ENCODE measurements at places on chromosomes 12 and 14.

- DNase-seq, result no peak
Observed at GRCh38 chr14:91366749-91367148, 50.9 kb downstream of the CCDC88C start.

- no peak for DNase-seq
Observed at GRCh38 chr12:13154027-13154538, 42.4 kb upstream of the EMP1 start.

- no peak for DNase-seq
Observed at GRCh38 chr14:50763382-50764007, 67.5 kb downstream of the NIN start.

DNA sequence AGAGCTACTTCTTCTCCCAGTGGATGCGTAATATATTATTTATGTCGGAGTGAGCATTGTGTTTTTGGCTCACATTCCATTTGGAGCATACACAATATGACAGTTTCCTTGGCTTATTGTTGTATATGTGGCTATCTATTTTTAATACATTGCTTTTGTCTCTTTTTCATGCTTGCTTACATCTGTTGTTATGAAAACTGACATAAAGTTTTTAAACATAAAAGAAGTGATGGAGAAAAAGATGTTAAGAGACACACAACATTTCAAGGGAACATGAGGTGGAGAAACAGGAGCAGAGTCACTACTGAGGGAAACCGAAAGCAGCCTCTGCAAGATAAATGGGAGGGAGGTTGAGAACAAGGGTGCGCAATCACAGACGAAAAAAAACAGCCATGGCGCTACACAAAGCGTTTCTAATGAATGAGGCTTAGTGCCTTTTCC is 228.4 kb upstream of the NPAS3 start:
- no peak for DNase-seq

GRCh38 chr14:79809849-79810612 is 401.3 kb downstream of the DIO2 start:
- DNase-seq, result peak; percentile 25

DNA sequence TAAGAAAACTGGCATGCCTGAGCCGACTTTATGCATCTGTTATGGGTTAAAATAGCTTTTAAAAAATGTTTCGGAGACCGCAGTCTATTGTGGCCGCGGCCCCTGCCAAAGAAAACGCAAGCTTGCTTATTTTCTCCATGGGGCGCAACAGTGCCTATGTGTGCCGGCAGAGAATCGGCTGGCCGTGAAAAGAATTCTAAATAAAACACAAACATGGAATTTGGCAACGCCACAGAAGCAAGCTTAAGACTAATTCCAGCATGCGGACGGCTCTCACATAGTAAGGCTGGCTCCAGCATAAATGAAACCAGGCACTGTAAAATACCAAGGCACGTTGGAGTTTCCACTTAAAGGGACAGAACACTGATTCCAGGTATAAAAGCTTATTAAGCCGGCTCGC is 56.7 kb downstream of the BCL11B start:
- DNase-seq, result no peak

DNA sequence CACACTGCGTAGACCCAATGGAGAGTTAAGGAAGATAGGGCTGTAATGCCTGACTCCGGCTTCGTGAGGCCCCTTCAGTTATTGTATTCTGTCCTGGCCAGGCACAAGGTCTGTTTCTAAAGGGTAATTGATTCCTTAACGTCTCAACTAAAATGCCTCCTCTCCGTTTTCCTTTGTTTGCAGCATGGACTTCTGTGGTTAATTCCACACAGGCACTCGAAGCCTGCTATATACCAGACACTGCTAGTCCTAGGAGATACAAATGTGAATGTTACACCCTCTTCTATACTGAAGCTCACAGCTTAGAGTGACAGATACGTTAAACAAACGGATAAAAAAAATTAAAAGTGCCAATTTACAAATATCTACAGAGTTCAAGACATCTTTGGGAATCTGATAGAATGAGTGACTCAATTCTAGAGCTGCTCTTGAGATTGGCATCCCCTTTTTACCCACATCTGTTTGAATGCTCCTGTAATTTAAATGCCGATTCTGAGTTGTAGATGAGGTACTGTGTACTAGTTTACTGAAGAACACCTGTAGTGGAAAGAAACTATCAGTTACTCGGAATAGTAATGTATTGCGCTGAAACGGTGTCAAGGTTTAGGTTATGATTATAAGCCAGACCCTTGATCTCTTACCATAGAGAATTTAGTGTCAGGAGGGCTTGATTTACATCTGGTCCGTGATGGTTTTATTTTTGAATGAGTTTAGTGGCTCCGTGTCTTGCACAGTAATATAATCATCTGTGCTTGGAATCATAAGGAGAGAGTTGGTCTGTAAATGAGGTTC is 784 bp downstream of the PSMA6 start:
- DNase-seq, result no peak

DNA sequence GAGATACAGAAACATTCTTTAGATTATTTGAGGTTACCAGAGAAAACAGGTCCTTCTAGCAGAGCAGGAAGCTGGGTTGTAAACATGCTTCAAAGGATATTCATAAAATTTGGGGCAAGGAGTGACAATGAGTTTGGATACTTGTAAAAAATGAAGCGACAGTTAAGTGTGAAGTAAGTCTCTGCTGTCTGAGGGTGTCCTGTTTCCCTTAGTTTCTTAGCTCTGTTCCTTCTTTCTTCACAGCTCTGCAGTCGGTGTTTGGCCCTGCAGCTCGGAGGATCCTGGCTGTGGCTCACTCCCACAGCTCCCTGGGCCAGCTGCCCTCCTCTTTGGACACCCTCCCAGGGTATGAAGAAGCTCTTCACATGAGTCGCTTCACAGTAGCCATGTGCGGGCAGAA is 10.8 kb downstream of the TMEM52B start:
- no peak for DNase-seq

DNA sequence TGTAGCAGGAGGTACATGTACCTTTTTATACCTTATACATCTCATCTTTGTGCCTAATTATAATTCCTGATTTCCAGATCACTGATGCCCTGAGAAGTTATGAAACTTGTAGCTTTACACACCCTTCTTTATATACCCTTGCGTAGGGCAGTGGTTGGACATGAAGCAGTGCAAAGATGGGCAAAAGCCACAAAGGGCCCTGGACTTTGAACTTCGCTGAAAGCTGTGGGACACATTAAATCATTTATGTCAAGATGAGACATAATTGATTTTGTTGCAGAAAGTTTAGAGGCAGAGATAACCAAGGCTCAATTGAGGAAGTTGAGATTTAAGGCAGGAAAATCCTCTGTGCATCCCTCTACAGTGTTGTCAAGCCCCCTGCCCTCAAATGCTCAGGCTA is 170.0 kb downstream of the SLC2A13 start:
- DNase-seq, result no peak

DNA sequence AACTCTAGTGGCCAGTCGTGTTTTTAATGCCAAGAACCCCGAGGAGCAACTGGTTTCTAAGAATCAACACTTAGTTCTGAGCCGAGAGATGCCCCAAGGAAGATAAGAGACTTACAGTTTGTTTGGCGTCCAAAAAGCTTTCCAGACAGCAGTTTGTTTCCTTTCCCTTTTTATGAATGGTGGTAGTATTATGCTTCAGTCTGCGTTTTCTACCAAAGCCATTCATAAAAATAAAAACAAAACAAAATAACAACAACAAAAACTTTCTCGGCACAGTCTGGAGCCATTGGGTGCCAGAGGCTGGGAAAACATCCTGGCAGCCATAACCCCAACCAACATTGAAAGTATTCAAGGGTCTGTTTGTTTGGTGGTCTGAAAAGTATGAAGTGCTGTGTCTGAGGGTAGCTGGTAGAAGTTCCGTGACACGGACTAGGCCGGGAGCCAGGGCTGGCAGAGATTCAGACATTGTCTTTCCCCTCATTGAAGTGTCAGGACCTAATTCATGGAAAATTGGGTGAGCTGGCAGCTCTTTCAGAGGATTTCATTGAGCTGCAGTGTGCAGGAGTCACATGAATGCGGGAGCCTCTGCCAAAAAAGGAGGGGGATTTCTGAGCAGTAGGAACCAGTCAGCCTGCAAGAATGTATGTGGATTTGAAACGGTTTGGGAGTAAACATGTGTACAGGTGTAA is 124.2 kb downstream of the HMGA2 start:
- no peak for DNase-seq

GRCh38 chr14:35534873-35535482 is 1.0 kb downstream of the INSM2 start:
- peak; percentile 87 for DNase-seq

DNA sequence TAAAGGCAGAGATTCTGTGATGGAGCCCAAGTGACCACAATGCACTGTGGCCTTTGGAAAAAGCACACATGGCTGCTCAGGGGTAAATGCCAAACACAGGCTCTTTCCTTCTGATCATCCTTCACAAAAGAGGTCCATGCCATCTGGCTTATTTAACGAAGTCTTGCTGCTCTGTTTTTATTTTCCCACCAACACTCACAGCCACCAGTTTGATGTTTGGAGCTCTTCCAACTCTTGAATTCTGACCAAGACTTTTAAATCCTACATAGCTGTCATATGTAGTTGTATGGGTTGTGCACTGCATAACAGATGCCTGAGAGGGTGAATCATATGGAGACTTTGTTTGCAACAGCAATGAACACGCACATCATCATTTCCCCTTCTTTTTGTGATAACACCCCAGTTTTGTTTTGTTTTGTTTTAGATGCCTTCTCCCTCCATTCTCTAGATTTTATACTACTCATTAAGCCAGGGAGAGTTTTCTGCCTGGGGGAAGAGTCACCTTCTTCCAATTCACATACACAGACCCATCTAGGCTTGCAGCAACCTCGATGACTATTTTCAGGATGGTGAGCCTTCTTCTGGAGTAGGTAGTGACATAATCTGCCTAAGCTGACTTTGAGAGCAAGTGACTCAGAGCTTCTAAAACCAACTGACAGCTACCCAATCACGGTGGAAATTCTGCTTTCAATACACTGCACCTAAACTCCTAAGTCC is 145.2 kb upstream of the WSCD2 start:
- DNase-seq, result no peak

DNA sequence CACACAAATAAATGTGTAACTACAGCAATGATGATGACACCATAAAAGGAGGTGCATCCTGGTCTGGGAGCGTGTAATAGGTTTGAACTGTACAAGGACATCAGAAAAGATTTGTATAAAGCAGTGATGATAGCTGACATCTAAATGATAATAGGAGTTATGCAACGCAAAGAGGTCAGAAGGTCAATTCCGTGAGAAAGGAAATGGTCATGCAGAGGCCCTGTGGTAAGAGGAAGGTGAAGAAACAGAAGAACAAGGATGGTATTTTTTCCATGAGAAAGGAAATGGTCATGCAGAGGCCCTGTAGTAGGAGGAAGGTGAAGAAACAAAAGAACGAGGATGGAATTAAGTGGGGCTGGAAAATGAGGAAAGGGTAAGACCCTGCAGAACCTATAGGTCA is 106.7 kb upstream of the TMPO start:
- no peak for DNase-seq

DNA sequence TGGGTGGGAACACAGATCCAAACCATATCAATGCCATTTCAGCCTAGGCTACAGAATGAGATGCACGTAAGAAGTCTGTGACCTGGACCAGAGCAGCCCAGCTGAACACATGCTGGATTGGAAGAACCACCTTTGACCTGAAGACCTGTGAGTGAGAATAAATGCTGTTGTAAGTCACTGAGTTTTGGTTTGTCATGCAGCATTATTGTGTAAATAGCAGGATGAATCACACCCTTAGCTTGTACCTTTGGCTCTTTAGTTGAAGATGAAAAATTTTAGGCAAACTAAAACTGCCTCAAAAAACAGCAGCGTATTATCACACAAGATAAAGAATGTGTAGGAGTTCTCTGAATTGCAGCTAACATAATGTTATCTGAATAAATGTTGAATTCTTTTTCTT is 199.4 kb upstream of the LRIG3 start:
- DNase-seq, result no peak

- peak; percentile 28 for DNase-seq
Observed at GRCh38 chr12:49028666-49029275, 10.2 kb upstream of the PRKAG1 start.

DNA sequence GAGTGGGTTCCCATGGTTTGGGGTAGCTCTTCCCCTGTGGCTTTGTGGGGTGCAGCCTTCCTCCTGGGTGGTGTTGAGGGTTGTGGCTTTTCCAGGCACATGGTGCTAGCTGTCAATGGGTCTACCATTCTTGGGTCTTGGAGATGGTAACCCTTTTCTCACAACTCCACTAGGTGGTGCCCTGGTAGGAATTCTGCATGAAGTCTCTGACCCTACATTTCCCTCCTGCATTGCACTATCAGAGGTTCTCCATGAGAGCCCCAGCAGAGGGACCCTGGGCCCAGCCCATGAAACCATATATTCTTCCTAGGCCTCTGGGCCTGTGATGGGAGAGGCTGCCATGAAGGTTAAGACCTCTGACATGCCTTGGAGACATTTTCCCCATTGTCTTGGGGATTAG is 1093.3 kb downstream of the SLC16A7 start:
- no peak for DNase-seq

DNA sequence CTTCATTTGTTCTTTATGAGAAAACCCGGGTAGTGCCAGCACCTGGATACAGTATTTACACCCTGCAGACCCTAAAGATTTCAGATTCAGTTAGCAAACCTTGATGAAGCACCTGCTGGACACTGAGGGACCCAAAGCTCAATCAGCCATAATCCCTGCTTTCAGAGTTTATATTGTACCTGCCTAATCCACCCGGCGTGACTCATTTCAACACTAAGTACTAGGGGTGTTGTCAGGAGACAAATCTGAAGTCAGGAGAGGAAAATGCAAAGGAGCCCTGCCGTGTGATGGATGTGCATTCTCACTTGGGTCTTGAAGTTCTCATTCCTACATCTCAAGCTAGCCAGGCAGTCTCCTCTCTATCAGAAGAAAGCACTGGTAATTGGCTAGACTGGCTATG is 176.7 kb upstream of the BCL2L14 start:
- no peak for DNase-seq

DNA sequence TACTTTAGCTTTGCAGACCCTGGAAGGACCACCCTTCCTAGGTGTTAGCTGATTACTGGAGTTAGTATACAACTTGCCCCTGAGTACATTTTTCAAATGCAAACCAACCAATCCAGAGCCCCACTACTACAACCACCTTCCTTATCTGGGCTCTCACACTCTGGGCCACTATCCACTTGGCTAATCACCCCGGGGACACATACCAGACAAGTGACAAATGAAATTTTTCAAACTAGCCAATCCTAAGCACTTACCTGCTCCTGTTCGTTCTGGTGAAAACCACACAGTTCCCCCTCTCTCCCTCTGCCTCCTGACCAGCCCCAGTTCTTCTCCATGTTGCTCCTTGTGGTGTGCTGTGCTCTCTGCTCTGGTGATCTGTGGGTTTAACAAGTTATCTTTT is 140.4 kb downstream of the CNTN1 start:
- DNase-seq, result no peak
